ENCODE measurements at places on chromosomes 5 and 9. TPM values are rescaled to one million over a fixed set of nuclear protein-coding genes. Genes with fewer than 3 reads are reported as not detected.

The SPINK1 gene
- not detected for total RNA-seq

The NOXA1 gene
- 1.7 TPM for total RNA-seq

The NTRK2 gene
- 4.5 TPM for total RNA-seq

The INSL6 gene
- not detected for total RNA-seq

The PCDHA9 gene
- not detected for total RNA-seq

The C5orf52 gene
- not detected for total RNA-seq

The SPATA31E1 gene
- not detected for total RNA-seq

The TRMO gene
- total RNA-seq: 5.8 TPM

The OBP2B gene
- total RNA-seq: not detected

The SOWAHA gene
- total RNA-seq: 0.13 TPM

The CD274 gene
- total RNA-seq: 9.0 TPM

DNA sequence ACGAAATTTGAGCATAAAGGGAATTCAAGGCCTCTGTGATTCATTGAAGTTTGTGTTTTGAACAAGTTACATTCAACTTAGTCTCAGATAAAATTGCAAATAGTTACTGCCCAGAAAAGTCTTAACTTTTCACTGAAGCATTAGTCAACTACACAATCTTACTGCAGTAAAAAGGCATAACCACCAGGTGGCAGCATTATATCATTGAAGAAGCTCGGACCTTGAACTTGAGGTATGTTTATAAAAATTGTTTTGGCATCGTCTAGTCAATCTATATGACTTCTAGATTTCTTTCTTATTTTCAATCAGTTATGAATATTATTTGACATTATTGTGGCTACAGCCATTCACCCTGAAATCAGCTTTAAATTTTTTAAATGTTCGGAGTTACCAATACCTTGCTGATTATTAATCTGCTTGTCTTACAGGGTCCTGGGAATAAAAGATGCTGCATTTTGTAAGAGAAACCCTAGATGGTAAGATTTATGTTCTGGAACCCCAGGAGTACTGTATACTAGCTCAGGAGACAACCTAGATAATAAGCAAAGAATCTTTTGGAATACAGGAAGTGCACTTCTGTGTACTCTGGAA lies 83.9 kb upstream of the GRAMD2B start:
- DNase-seq: no peak

DNA sequence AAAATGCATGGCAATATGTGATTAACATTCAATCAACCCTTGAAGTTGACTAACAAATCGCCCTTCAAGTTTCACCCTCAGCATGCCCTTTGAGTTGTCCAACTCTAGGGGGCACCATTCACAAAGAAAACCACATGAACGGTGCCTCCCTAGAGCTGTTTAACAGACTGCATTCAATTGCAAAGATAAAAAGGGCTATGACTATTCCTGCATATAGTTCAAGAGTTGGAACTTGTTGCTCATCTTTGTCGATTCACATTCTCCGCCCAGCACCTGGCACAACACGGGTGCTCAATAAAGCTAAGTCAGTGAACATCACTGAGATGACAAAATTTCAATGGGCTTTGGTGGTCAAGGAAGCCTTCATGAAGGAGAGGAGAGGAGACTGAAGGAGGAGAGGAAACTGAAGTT lies 69.6 kb upstream of the SLC30A5 start:
- DNase-seq: no peak

DNA sequence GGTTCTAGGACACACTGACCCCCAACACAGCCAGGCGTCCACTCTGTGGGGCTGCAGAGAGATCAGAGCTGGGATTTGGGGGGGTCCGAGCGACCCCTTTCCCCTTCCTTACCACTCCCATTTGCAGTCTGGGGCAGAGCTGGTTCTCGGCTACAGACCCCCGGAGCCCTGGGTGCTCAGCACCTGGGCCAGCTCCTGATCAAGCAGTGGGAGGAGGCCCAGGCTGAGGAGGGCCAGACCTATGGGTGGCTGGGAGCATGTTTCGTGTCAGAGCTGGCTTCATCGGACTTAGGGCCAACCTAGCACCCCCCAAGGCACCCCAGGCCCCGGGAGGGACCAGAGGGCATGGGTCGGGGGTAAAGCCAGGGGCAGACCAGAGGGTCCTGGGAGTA lies 7.6 kb downstream of the GRIN1 start:
- DNase-seq: no peak

DNA sequence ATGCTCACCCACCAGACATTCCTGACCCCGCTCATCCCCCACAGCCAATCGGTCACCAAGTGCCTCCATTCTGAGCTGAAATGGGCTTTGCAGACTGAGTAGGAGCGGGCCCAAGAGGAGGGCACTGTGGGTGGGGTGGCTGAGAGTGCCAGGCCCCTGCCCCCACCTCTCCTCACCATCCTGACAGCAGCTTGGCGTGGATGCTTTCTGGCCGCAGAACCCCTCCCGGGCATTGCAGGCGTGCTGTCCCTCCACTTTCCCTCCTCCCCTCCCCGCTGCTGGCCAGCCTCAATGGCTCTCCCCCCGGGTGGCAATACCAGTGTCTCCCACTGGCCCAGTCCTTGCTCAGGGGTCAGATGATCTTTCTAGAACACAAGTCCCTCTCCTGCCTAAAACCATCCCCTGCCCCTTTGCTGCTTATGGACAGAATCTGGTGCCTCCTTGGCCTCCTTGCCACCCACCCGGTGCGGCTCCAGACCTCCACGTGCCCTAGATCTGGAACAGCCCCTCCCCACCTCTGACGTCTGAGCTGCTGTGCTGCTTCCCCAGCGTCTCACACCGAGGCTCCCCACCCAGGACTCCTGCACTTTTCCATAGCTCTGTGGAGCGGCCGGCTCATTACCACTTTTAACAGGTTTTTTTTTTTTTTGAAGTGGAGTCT lies 6.1 kb downstream of the FLT4 start:
- no peak for DNase-seq

GRCh38 chr9:113677057-113677456 lies 199.1 kb upstream of the ZNF618 start:
- no peak for DNase-seq

GRCh38 chr5:19314840-19315239 lies 673.2 kb downstream of the CDH18 start:
- no peak for DNase-seq

- DNase-seq: no peak
These were observed 1495.2 kb upstream of the C9orf72 start for GRCh38 chr9:29068461-29068860.

DNA sequence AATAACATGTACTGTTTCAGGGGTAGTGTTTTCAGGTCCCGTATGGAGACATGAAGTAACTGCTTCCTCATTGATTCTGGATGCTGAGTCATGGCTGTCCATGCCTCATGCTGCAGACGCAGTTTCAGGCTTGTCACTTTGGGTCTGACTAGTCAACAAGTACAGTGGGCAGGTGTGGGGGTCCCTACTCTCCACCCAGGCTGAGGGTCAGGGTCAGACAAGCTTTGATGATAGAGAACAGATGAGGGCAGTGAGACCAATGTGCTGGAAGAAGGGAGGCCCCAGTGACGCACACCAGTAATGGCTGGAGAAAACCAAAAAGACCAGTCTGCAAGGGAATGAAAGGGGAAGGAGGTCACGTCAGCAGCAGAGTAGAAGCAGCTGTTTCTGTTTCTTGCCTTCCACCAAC lies 80.0 kb upstream of the NFIL3 start:
- DNase-seq: no peak

DNA sequence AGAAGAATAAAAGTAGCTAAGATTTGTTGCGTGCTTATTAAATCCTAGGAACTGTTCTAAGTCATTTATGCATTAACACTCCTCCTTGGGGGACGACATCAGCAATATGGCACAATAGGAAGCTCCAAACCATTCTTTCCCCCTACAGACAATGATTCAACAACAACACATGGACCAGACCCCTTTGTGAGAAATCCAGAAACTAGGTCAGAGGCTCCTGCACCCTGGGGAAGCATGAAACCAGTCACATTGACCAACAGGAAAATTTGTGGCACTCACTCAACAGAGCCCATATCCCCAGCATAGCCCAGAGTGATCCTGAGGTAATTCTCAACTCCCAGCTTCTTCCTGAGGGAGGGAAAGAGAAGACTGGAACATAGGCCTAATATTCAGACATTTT lies 294.4 kb downstream of the HINT1 start:
- DNase-seq: no peak

GRCh38 chr9:117368684-117369230 lies 46.1 kb downstream of the ASTN2 start:
- DNase-seq: no peak

DNA sequence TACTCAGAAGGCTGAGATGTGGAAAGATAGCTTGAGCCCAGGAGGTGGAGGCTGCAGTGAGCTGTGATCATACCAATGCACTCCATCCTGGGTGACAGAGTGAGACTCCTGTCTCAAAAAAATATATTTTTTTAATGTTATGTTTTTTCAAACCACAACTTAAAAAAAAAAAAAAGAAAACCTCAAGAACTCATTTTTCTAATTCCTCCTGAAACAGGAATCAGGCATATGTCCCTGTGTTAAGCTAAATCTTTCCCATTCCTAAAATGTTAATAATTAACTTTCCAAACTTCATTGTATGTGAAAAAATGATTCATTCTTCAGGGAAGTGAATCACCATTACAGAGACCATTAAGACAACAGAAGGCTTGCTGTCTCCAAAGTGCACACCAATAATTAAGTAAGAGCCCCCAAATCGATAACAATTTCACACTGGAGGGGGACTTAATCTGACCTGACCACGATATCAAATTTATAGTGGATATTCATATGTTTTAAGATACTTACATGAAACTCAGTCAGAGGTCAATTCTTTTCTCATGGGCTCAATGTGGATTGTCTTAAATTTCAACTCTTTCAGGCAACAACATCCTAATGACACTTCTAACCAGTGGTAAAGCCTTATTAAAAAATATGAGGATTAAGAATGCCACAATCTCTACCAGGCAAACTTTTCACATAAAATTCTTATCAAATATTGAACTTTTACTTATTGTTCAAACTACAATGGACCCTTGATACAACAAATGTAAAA lies 5.2 kb downstream of the CEMIP2 start:
- DNase-seq: no peak

DNA sequence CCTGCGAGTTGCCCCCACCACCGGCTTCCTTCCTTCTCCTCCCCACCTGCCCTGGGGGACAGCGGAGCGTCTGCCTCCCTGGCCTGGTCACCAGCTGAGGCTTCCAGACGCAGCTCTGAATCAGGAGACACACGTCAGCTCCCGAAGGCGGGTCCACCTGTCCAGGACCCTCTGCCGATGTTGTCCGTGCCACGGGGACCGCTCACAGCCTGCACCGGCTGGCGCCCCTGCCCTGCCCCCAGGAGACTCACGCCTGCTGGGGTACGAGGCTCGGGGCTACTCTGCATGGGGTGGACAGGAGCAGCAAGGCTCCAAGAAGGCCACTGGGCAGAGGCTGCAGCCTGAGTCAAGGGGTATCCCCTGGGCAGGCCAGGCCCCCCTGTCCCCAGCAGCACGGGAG lies 1.9 kb upstream of the CCDC187 start:
- no peak for DNase-seq

DNA sequence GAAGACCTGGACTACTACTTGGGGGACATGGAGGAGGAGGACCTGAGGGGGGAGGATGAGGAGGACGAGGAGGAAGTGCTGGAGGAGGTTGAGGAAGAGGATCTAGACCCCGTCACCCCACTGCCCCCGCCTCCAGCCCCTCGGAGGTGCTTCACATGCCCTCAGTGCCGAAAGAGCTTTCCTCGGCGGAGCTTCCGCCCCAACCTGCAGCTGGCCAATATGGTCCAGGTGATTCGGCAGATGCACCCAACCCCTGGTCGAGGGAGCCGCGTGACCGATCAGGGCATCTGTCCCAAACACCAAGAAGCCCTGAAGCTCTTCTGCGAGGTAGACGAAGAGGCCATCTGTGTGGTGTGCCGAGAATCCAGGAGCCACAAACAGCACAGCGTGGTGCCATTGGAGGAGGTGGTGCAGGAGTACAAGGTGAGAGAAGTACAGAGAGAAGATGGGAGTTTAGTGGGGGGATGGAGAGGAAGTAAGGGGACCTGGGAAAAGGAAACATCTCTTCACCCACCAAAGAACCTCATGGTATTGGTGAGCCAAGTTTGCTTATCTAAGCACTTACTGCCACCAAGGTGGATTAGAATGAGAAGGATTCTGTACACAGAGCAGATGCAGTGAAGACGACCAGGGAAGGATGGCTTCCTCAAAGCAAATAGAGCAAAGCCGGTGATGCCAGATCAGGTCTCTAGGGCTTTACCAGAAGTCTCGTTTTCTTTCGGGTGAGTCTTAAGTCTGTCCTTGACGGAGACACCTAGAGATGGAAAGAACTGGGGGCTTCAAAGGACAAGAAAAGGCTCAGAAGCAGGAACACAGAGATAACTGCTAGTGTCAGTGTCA lies 1.5 kb downstream of the TRIM41 start:
- peak; percentile 48 for DNase-seq

DNA sequence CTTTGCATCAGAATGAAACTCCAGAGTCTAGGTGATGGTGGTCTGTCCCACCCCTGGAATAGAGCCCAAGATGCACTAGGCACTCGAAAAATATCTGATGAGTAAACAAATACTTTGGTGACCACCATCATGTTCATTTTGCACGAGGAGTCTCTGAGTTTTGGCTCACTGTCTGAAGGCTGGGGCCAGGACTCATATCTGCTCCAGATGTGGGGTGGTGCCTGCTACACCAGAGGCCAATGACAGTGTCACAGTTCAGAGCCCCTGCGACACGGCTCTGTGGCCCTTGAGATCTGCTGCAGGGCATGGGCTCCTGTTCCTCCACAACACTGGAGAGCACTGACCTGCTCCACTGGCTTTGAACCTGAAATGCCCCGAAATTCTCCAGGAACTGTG lies 164.6 kb downstream of the ROR2 start:
- DNase-seq: no peak

- no peak for DNase-seq
These were observed 156.9 kb downstream of the C9orf50 start for GRCh38 chr9:129463994-129464393.

- DNase-seq: peak; percentile 70
These were observed 35.2 kb downstream of the SH3PXD2B start for GRCh38 chr5:172418862-172419814.

DNA sequence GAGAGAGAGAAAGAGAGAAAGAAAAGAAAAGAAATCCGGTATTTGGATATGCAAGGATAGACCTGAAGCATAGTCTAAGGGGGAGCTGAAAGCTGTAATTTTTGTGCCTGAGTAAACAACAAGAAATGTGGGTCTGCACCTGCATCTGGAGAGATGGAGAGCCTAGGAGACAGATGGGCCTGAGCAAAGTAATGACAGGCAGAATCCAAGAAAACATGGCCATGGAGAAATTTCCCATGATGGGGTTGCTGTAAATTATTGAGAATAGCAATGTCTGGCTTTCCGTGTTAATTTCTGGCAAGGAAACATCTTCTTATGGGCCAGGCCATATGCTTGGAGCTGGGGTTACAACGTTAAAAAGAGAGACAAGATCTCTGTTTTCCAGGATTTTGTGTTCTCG lies 40.2 kb downstream of the YIPF5 start:
- no peak for DNase-seq

- DNase-seq: no peak
These were observed 196.3 kb downstream of the MEF2C start for GRCh38 chr5:88686726-88687125.
